ENCODE measurements at places on chromosomes 12 and 14.

- DNase-seq = no peak
These were observed 353.0 kb upstream of the TMTC1 start for GRCh38 chr12:30136696-30137095.

- no peak for DNase-seq
These were observed 2.0 kb downstream of the TEX52 start for GRCh38 chr12:2854669-2855453.

DNA sequence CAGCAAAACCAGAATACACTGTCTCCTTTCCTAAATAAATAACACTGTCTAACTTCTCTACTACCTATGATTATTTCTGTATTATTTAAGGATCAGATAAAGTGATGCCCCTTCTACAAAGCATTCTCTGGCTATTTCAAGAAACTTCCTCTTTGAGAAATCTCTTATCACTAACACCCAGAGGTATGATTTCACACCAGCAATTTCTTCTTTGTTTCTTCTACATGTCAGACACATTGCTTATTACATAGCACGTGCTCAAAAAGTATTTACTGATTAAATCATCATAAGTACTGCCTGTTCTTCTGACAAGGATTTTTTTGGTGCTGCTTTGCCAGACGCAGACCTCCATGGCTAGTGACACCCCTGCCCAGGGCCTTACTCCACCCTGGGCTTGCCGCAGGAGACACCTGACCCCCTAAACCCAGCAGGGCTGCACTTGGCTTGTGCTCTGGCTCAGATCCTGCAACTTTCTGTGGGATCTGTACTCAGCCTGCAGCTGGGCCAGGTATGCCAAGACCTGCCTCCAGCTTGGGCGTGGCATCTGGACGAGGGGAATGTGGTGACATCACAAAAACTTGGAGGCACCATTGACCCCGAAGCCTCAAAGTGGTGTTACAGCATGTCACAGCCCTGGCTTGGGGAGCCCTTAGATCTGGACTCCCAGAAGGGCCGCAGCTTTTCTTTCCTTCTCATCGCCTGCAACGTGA lies 15.4 kb upstream of the HIGD1C start:
- no peak for DNase-seq

DNA sequence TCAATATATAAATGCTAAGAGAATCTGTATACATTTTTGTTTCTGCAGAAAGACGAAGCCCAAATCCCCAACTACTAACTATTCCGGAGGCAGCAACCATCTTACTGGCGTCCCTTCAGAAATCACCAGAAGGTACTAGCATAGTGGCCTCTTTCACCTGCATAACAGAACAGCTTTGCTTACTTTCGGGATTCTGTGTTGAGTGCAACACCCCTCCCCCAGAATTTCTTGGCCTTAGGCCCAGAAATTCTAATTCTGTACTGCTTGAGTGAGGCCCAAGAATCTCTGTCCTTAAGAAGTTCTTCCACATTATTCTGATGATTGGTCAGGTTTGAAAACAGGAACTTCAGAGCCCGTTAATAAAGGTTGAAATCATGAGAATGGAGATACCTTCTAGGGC lies 2.9 kb downstream of the SPX start:
- DNase-seq = no peak

- peak; percentile 80 for DNase-seq
These were observed 24.5 kb upstream of the PPP1R13B start for GRCh38 chr14:103871596-103872480.

GRCh38 chr12:85509081-85509856 lies 229.2 kb downstream of the ALX1 start:
- no peak for DNase-seq

GRCh38 chr12:51678086-51678724 lies 87.2 kb downstream of the SCN8A start:
- DNase-seq = peak; percentile 57

DNA sequence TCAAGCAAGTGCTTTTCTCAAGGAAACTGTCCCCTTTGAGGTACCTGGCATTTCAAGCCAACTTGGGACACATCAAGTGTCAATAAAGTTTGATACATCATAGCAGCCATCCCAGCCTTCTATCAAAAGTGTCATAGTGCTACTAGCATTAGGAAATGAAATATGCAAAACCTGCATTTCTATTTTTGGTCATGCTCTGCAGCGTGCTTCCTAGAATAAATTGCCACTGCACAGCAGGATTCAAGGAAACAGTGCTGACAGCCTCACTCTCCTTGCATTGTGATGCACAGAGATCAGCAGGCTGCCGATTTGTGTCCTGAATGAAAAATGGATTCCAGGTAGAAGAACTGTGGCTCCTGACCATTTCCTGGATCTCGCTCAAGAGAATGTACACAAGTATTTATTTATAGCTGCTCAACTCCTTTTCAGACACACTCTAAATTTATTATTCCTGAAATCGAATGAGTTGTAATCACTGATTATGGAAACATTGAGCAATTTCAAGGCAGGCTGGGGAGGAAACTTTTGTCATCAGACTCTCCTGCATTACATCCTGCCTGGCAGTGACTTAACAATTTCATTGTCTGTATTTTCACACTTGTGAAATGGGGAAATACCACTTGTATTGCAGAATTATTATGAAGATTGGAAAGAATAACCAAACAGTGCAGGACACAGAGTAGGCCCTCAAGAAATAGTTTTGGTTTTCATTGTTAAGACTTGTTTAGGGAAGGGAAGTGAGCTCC lies 120.9 kb downstream of the SLC38A6 start:
- peak; percentile 23 for DNase-seq

GRCh38 chr12:40313928-40314327 lies 89.1 kb downstream of the LRRK2 start:
- DNase-seq = no peak

GRCh38 chr14:70753518-70753953 lies 55.8 kb downstream of the MAP3K9 start:
- DNase-seq = no peak

- DNase-seq = no peak
These were observed 219.1 kb downstream of the PHLDA1 start for GRCh38 chr12:75812271-75813018.

DNA sequence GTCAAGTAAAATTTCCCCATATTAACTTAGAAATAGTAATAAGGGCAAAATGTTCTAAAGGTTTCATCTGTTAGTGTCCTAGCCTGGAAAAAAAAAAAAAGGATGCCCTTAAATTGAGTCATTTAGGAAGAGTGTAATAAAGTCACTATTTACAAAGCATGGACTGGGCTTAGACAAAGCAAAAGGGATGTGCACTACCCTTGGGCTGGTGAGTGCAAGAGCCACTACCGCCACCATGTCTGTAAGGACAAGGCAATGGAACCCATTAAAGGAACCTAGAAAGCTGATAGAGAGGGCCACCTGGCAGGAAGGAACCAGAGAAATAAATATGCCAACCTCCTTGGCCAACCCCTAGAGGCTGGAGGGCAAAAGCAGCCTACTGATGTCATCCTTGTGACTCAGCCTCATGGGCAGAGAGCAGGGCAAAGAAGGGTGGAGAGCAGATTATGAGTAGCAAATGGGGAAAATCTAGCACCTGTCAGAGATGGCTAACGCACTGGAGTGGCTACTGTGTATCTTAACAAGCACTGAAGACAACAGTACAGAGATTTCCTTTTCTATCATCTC lies 59.5 kb upstream of the FUT8 start:
- DNase-seq = peak; percentile 71

GRCh38 chr14:65131301-65131701 lies 29.0 kb upstream of the MAX start:
- DNase-seq = peak; percentile 41

All from RWPE1 (cell line).